SK-N-MC (cell line): ENCODE measurements at places on chromosomes 12 and 14.
A peak's percentile ranks its signal among the peaks of the same experiment; 100 is the strongest.

GRCh38 chr12:39835517-39836489 lies 216.2 kb upstream of the ABCD2 start:
- DNase-seq, result no peak

DNA sequence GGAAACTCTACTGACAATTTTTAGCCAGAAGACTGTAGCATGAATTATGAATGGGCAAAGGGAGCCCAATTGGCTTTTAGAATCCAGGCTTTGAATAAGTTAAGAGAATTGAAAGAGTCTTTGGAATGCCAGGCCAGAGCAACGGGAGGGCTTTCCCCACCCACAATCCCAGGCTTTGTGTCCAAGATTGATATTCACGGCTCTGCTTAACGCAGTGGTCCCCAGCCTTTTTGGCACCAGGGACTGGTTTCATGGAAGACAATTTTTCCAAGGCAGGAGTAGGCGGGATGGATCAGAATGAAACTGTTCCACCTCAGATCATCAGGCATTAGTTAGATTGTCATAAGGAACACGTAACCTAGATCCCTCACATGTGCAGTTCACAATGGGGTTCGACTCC lies 79.6 kb downstream of the EPS8 start:
- no peak for DNase-seq

- peak; percentile 32 for DNase-seq
These were observed 14.6 kb upstream of the RBM19 start for GRCh38 chr12:113980537-113981337.

DNA sequence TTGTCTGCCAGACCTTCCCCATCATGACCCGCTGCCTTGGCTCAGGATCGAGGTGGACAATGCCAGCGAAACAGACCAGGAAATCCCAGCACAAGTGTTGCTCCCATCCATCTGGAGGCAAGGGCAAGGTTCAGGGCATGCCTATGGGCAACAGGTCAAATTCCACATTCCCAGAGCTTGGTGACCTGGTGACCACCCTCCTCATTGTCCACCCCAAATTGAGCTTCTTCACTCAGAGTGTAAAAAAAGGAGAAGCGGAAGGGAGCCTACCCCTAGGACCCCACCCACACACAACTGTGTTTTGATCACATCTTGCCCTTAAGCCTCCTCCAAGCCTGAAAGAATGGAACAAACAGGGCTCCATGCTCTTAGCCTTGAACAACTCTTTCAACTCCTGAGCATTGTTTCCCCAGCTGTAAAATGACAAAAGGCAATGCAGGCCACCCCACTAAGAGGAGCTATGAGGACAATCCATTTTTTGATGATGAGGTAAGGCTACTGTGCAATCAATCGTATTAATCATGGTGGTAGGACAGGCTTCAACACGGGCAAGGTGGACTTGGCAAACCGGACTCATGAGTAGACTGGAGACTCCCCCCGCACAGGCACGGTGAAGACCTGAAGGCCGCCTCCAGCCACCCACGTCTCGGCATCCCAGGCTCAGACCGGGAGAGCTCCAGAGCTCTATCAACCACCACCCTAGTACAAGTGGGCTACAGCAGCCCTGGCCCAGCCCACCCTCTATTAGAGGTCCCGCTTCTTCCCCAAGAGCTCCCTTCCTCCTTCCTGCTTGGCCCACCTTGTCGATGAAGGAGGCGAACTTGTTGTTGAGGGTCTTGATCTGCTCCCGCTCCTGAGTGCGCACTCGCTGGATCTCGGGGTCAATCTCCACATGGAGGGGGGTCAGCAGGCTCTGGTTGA lies 866 bp downstream of the KRT79 start:
- DNase-seq, result no peak

DNA sequence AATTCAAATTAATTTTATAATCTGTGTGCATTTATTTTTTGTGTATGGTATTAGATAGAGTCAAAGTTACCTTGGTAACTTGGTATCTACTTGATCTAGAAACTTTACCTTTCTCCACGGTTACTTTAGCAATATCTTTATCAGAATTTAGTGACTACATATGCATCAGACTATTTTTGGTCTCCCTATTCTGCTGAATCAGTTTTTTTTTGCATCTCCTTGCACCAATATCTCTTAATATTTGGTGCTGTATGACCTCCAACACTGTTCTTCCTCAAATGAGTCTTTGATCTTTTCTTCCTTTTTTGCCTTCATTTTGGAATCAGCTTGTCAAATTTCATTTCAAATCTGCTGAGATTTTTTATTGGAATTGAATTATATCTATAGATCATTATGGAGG lies 828.2 kb upstream of the FOXG1 start:
- DNase-seq, result no peak

- DNase-seq, result no peak
These were observed 96.4 kb downstream of the HECTD4 start for GRCh38 chr12:112285600-112286401.

- DNase-seq, result no peak
These were observed 90.3 kb downstream of the PRKAB1 start for GRCh38 chr12:119758234-119758633.

- DNase-seq, result no peak
These were observed 40.5 kb downstream of the NCKAP5L start for GRCh38 chr12:49787672-49788071.

DNA sequence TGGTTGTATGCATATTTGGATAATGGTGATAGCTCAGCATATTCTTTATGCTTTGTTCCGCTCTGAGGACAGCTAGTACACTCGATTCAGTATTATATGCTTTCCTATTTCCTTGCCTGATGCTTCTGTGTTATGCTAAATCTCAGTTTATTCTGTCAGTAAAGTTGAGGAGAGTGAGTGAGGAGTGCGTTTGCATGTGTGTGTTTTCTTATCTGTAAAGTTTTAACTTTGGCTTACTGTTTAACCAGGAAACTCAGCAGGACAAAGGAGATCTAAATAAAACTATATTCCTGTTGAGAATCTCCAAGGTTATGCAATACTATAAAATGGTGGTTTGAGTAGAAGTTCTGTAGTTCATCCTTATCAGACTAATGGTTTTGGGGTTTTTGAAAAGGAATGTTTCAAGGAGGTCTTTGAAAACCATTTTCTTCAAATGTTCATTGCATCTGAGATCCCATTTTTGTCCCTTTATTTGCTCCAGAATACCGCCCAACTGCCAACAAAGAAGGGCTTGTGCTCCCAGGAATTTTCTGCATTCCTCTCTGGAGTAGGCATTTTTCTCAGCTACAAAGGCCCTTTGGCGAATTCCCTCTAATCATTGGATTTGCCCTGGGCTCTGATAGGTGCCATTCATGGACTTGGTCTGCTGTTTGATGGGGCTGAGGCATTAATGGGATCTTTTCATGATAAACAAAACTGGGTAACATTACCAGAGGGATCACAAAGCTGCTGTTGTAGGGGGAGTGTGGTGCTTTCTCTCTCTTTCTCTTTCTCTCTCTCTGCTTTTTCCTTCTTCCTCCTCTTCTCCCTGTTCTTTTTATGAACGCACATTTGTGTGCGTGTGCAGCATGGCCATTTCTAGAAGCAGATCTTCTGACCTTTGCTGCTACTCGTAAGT lies 71.7 kb downstream of the HMGA2 start:
- DNase-seq, result peak; percentile 44

DNA sequence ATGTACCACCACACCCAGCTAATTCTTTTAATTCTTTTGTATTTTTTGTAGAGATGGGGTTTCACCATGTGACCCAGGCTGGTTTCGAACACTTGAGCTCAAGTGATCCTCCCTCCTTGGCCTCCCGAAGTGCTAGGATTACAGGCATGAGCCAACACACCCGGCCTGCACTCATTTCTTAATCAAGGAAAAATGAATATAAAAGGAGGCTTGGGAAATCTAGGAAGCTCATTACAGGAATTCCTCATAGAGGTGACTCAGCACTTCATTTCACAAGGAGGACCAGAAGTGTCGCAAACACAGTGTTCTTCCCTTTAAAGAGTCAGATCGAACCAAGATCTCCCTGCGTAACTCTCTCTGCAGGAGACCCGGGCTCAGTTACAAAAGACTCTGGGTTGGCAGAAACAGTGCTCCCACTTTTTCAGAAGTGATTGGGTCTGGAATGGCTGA lies 30.3 kb downstream of the NFKBIA start:
- peak; percentile 73 for DNase-seq

- DNase-seq, result no peak
These were observed 8.3 kb downstream of the CISTR start for GRCh38 chr12:53743266-53744129.

DNA sequence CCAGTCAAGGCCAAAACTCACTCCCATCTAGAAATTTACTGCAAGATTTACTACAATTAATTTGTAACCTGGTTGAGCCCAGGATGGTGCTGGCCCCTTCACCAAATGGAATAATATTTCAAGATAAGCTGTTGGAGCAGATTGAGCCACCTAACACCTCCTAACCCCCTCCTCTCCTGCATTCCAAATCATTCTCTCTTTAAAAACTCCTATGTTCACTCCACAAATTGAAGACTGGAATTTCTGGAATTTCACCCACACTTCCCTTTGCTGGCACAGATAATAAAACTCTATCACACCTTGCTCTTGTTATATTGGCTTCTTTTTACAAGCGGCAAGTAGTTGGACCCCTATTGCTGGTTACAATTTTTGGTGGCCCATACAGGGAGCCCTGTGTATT lies 41.7 kb downstream of the MIS18BP1 start:
- no peak for DNase-seq

- no peak for DNase-seq
These were observed 9.9 kb downstream of the GPHB5 start for GRCh38 chr14:63308723-63309317.

- DNase-seq, result no peak
These were observed 28.2 kb downstream of the LTBP2 start for GRCh38 chr14:74583689-74584434.

GRCh38 chr12:71164166-71164565 lies 6.4 kb upstream of the TSPAN8 start:
- DNase-seq, result no peak

GRCh38 chr12:19217446-19217845 lies 87.9 kb downstream of the PLEKHA5 start:
- no peak for DNase-seq

GRCh38 chr12:61538951-61539350 lies 721.3 kb upstream of the USP15 start:
- DNase-seq, result no peak

DNA sequence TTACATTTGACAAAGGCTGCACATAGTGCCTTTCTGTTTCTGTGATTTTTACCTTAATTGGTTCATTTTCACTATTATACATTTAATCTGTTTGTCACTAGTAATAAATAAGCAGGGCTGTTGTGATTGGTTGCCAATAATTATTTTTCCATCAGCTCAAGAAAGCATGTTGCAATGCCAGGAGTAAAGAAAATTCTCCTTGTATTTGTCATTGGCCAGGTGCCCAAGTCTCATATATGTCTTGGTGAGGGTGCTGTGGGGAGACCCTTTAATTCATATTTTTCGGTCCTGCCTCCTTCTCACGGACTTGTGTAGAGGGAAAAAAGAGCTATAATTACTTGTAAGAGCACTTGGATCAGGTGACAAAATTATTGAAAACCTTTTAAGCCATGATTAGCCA lies 108.0 kb downstream of the KITLG start:
- DNase-seq, result no peak

- DNase-seq, result no peak
These were observed 5.7 kb downstream of the WNT5B start for GRCh38 chr12:1634590-1635191.

GRCh38 chr12:49667325-49668090 lies 39.7 kb downstream of the FMNL3 start:
- no peak for DNase-seq

DNA sequence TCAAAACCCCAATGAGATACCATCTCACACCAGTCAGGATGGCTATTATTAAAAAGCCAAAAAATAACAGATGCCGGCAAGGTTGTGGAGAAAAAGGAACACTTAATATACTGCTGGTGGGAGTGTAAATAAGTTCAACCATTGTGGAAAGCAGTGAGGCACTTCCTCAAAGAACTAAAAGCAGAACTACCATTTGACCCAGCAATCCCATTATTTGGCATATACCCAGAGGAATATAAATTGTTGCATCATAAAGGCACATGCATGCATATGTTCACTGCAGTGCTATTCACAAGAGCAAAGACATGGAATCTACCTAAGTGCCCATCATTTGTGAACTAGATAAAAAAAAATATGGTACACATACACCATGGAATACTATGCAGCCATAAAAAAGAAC lies 59.9 kb downstream of the MGST1 start:
- DNase-seq, result no peak

- no peak for DNase-seq
These were observed 229.3 kb upstream of the LHX5 start for GRCh38 chr12:113700943-113701342.

GRCh38 chr12:80553316-80553715 lies 109.3 kb downstream of the PTPRQ start:
- DNase-seq, result no peak
